Urinary bladder (tissue), 4 donors: ENCODE measurements at places on chromosomes 5 and 9.

GRCh38 chr9:107648153-107648715 is 158.7 kb upstream of the KLF4 start:
- DNase-seq = no peak

DNA sequence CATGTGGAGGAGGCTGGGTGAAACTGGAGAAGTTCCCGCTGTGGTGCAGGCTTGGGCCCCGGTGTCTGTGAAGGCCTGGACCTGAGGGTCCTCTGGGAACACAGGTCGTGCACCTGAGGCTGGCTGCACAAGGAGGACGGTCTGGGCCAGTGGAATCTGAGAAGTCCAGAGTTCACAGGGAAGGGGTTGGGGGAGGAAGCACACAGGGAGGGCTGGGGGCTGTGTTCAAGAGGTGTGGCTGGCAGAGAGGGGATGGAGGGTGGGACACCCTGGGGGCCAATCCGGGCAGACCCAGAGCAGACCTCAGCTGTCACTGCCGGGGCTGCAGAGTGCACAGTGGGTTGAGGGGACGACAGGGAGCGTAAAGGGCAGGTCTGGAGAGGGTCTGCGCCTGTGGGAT is 2.6 kb downstream of the SLC9A3 start:
- no peak for DNase-seq

GRCh38 chr9:124595743-124596142 is 88.5 kb upstream of the NR5A1 start:
- no peak for DNase-seq

- no peak for DNase-seq
These were observed 1108.3 kb upstream of the DMAC1 start for GRCh38 chr9:8907868-8908267.

- DNase-seq = no peak
These were observed 5.4 kb upstream of the RABL6 start for GRCh38 chr9:136802321-136802720.

- no peak for DNase-seq
These were observed 264.7 kb downstream of the TRIM32 start for GRCh38 chr9:116951588-116952435.

- no peak for DNase-seq
These were observed 6.9 kb downstream of the NEURL1B start for GRCh38 chr5:172648013-172648381.

GRCh38 chr9:134637696-134638501 is 3.7 kb upstream of the COL5A1 start:
- no peak for DNase-seq

GRCh38 chr5:35198075-35198474 is 32.2 kb downstream of the PRLR start:
- peak; percentile 40 for DNase-seq

- DNase-seq = no peak
These were observed 48.3 kb downstream of the DAP start for GRCh38 chr5:10712574-10713366.

DNA sequence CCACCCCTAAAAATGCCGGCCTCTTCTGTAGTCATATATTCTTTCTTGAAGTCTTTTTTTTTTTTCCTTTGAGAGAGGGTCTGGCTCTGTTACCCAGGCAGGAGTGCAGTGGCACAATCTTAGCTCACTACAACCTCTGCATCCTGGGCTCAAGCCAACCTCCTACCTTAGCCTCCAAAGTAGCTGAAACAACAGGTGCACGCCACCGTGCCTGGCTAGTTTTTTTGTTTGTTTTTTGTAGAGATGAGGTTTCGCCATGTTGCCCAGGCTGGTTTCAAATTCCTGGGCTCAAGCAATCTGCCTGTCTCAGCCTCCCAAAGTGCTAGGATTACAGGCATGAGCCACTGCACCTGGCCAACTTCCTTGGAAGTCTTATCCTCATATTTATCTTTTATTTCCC is 19.1 kb downstream of the SREK1IP1 start:
- no peak for DNase-seq

- DNase-seq = no peak
These were observed 155.1 kb upstream of the SMIM23 start for GRCh38 chr5:171630350-171631065.

DNA sequence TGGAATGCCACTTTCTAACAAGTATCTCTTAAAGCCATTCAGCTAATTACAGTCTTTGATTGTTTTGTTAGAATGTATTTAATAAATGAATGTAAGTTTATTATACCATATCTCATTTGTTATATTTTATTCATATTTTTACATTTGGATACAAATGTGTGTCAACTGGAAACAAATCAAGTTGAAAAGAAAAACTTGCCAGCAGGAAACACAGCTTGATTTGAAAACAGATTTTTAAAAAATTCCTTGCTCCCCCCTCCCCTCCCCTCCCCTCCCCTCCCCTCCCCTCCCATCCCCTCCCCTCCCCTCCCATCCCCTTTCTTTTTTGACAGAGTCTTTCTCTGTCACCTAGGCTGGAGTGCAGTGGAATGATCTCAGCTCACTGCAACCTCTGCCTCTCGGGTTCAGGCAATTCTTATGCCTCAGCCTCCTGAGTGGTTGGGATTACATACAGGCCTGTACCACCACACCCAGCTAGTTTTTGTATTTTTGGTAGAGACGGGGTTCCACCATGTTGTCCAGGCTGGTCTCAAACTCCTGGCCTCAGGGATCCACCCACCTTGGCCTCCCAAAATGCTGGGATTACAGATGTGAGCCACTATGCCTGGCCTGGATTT is 227.6 kb downstream of the WDR70 start:
- no peak for DNase-seq

- peak; percentile 32 for DNase-seq
These were observed 720 bp downstream of the TUSC1 start for GRCh38 chr9:25677301-25678146.

DNA sequence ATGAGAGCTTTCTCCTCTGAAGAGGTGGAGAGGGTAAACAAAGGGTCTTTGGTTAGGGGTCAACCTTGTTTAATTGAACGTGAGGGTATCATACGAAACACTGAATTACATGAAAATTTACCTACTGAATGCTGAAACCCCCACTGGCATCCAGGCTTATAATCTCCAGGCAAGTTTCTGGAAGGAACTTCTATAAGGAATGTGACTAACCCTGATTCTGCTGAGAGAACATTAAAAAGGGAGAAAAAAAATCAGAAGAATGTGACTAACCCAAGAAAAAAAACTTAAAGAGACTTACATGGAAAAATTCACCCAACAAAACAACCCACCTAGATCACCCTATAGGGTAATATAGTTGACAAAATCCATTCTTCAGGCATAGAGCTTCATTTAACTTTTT is 55.5 kb downstream of the APC start:
- DNase-seq = no peak

DNA sequence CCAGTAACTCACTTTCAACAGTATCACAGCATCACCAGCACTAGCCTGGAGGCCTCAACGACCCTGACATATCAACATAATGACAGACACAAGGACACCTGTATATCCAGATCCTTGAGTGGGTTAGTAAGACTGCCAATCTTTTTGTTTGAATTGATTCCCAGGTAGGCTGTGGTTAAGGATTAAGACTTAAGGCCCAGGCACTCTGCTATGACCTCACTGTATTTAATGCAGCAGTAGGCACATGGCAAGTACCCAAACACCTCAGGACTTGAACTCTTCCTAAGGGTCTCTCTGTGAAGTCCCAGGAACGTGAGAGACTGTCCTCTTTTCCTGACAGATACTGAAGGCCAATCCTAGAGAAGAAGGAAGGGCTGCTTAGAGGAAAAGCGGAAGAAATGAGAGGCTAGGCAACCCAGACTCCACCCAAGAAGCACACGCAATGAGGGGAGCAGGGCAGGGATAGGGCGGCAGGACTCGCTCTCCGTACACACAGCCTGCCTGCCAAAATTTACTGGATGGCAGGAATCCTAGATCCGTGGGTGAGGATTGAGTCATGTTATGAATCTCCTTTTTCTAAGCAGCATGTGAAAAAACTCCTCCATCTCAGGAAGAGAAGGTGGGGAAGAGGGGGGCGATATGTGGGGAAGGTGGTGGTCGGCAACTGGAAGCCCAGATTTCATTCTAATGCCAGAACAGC is 93.4 kb downstream of the SIL1 start:
- peak; percentile 21 for DNase-seq

GRCh38 chr9:89839449-89839848 is 234.6 kb downstream of the GADD45G start:
- DNase-seq = no peak

- no peak for DNase-seq
These were observed 10.5 kb downstream of the KIF4B start for GRCh38 chr5:155024015-155024414.

DNA sequence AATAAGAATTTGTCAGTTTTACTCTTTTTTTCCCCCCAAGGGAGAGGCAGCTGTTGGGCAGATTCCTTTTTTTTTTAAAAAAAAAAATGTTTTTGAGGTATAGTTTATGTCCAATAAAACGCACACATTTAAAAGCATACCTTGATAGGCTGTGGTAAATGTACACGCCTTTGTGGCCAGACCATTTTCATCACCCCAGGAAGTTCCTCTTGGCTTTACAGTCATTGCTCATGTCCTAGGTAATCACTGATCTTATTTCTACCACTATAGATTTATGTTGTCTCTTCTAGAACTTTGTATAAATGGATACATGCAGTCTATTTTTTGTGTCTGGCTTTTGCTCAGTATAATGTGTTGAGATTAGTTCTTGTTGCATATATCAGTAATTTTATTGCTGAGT is 9.8 kb downstream of the SUB1 start:
- no peak for DNase-seq

GRCh38 chr5:145362266-145362665 is 472.9 kb downstream of the PRELID2 start:
- DNase-seq = no peak

DNA sequence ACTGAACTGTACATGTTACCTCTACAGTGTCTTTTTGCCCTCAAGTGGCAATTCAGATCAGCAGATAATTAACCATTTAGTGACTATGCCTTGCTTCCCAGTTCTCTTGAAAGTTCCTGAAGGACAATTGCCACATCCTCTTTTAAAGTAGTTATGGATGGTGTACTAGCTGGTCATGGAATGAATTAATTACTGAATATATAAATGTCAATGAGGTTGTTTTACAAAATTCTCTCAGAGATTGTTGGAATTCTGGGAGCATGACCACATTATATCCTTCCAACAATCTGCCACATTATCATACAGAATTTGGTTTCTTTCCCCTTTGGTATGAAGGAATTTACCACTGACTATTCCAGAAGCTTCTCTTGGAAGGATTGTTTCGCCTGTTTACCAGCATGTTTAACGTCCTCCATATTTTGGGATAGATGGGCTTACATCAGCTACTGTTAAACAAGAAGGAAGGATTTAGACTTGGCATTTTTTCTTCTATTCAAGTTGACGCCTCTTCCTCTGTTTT is 176.4 kb downstream of the CD180 start:
- DNase-seq = no peak

- no peak for DNase-seq
These were observed 8.8 kb upstream of the UBE2QL1 start for GRCh38 chr5:6439588-6440550.

DNA sequence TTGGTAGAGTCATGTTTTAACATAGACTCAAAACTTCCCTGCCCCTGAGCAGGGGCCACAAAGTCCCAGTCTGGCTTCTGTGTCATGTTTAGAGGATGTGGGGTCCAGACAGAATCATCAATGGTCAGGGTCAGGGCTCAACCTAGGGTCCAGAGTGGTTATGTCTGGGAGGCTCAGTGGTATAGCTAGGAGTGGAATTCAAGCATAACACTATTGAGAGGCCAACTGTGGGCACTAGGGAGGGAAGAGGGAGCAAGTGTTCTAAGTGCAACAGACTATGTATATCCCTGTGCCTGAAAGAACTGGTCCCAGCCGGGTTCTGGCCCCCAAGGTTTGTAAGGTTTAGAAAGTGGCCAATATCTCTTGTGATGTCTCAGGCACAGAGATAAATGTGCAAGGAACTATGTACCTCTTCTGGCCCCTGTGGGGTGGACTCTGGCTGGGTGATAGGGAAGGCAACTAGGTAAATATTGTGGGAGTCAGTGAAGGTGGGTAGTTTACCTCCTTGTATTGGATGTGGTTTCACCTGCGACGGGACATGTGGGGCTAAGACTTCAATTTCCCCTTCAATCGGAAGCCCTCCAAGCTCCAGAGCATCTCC is 14.0 kb downstream of the MYORG start:
- DNase-seq = no peak

- DNase-seq = no peak
These were observed 14.5 kb downstream of the APTX start for GRCh38 chr9:32986971-32987370.

GRCh38 chr9:5440426-5440825 is 2.7 kb upstream of the PLGRKT start:
- no peak for DNase-seq

GRCh38 chr9:117413346-117414219 is 1.3 kb downstream of the ASTN2 start:
- no peak for DNase-seq

DNA sequence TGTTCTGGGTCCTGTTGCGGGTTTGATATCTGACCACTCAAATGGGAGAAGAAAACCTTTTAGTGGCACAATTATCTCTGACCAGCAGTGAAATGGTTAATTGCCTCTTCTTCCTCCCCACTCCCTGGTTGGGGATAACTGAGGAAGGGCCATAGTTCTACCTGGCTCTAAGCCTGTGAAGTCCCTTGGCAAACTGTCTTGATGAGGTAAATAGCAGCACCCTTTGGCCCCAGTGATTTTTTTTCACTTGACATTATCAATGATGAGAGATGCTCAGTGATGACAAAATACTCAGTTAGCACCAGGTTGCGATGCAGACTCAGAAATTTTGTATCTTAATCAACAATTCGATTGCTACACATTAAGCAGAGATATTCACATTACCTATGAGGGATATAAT is 515.7 kb downstream of the PSAT1 start:
- no peak for DNase-seq

GRCh38 chr9:91163444-91163772 is 198.3 kb downstream of the AUH start:
- no peak for DNase-seq

DNA sequence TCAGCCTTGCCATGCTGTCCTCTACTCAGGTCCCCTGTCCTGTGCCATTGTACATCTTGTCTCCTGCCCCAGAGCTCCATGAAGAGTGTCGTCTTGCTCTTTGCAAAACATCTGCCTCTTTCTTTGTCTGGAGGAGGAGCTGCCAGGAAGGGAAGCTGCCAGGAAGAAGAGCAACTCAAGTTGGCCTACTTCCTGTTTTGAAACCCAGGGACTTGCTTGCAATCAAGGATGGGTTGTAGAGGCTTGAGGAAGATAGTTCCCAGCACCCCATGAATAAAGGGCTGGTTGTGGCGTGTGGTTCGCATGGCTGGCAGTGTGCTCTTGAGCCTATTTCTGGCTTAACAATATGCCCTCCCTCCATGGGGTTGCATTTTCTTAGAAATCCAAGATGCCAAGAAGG is 53.0 kb upstream of the CPEB4 start:
- DNase-seq = no peak
